T-helper 1 cell (primary cell): ENCODE measurements at places on chromosomes 5 and 9.

- DNase-seq = peak; percentile 7
These were observed at the start of gene GOLM1 for GRCh38 chr9:86098824-86099700. GOLM1 (minus strand) TSS chr9:86099558; CDS start chr9:86079320, 20,238 bp downstream.

DNA sequence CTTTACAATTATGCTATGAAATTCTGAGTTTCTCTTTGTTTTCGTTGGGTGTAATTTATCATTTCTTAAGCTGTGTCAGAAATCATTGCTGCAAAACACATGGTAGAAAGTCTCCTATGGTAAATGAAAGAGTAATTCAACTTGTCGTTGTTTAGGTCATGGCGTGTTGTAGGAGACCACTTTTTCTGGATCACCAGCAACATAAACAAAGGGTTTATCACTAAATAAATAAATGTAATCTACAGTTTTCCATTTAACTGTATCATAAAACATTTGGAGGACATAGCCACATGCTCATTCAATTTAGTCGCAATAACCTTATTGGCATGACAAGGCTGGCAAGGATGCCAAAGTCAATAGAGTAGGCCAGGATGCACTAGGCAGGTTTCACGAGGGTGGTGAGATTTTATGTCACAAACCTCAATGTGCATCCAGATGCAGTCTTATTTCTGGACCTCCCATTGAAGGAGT is 154.4 kb upstream of the ERCC6L2 start:
- no peak for DNase-seq

DNA sequence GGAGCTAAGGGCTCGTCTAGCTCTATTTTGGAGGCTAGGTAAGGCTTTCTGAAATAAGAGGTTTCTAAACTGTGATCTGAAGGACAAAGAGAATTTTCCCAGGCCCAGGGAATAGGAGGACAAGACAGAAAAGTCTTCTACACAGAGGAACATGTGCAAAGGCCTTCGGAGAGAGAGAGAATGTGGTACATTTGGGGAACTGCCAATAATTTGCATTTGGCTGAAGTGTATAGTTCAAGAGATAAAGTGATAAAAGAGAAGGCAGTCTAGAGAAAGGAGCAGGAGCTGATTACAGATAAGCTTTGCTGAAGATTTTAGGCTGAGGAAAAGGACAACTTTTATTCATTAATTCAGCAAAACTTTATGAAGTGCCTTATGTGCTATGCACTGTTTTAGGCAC is 214.4 kb upstream of the ELL2 start:
- DNase-seq = no peak

GRCh38 chr5:90097082-90097477 is 312.5 kb downstream of the CETN3 start:
- DNase-seq = no peak

DNA sequence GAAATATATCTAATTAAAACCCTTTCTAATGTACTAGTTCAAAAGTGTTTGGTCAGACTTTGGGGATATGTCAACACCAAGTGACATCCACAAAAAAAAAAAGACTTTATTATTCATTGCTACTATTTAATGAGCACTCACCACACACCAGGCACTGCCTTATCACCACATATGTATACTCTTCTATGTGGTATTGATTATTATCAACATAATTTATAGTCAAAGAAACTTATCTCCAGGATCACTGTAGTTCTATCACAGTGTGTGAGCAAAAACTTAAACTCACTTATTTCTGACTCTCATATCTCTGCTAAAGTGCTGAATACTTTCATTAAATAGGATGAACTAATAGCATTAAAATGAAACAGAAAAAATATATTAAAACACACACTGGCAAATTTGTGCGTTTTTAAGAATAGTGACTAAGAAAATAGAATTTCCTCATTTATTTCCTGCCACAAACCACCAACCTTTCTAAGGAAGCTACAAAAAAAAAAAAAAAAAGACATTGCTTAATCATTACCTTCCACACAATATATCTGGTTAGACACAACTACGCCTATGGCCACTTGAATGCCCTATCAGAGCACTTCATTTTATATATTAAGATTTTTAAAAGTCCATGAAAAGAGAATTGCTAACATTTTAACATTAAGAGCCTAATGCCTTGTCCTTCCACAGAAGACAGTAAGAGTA is 12.8 kb downstream of the SLCO4C1 start:
- no peak for DNase-seq

DNA sequence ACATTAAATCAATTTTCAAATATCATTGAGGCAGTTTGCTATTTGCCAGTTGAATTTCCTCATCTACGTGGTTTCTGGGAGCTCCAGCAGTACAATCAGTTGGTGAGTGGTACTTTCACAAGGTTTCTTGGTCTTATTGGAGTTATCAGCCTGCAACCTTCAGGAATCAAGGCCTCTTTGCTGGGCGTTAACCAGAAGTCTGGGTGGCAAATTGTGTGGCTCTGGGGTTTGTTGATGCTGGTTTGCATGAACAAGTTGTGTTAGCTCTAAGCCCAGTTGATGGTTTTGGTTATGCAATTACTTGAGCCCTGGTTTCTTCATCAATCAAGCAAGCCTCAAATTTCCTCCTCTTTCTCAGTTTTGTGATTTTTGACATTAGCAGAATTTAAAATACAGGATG is 152.9 kb upstream of the ANKRD55 start:
- no peak for DNase-seq

DNA sequence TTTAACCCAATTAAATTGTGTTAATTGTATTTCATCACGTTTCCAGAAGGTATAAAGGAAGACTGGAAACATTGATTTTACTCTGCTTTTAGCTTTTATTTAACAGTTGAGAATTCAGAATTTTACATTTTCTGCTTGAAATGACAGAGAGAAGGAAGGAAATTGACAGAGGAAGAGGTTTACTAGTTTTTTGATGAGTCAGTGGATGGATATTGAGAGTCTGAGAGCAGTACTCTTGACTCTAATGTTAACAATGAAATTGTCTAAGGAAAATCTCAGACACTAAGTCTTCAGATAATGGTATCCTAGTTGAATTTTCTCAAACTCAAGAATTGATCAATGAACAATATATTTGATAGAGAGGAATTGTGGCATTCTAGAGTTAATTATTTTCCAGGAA is 60.6 kb downstream of the IPO11 start:
- DNase-seq = no peak
